ENCODE measurements at places on chromosomes 12 and 14.

DNA sequence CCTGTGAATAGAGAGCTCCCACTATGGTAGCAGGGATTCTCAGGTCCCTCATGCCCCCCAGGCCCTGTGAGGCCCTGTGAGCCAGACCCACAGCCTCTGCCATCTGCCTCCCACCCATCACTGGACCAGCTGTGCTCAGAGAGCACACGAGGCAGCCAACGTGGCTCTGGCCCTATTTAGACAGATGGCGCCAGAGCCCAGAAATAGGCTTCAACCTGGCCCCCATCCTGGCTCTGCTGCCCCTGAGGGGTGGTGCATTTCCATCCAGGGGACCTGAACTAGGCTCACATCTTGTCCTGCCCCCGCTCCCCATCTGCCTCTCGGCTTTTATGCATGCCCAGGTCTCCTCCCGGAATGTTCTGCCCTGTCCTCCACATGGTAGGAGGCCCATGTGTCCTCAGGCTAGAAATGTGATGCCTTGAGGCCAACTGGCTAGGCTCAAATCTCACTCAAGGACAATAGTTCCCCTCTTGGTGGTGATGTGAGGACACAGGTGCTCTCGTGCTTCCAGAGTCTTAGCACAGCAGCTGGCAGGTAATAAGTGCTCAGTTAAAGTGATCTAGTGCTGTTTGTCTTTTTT, 18.9 kb downstream of the TMEM63C start:
- no peak for DNase-seq

DNA sequence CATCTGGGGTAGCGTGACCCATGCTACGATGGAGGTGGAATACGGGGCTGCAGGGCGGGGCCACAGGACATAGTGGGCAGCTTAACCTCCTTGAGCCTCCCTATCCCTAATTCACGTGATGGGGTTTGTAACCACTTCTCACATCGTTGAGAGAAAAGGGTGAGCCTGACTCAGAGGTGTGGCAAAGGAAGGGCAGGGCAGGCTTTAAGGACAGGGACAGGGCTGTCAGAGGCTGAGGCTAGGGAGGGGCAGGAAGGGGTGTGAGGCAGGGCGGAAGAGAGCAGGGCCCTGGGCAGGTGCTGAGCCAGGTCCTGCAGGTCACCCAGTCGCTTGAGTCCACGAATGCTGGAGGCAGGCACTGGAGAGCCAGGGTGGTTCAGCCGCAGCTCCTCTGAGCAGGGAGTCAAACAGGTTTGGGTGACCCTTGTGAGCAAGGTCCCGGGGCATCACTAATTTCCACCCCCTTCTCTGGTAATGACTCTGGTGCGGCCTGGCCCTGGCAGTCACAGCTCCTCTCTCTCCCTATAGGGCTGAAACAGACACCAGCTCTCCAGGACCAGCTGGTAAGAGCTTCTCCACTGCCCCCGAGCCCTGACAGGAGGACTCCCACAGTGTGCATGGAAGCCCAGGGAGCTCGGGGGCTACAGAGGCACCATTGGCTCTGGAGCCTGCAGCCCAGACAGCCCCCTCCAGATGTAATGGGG, 7.5 kb upstream of the AQP2 start:
- no peak for DNase-seq

DNA sequence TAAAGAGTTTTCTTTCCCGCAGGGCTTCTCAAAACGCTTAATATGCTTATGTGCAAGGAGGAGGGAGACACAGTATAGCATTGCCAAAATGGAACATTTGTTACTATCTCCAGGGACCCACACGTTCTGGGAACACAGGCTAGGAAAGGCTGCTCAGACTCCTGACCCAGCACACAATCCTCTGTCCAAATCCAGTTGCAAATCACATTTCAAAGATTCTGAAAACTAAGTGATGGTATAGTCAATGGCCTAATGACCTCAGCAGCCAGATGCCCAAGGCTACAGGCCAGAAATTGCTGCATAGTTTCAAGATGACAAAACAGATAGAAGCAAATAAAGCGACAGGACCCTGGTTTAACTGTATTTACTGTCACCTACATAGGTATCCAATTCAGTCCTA, 97.0 kb upstream of the GRIP1 start:
- DNase-seq, result no peak

GRCh38 chr12:106564678-106565329, 18.0 kb upstream of the RFX4 start:
- DNase-seq, result peak; percentile 45
